ENCODE measurements at places on chromosomes 5 and 9. TPM values are rescaled to one million over a fixed set of nuclear protein-coding genes. Genes with fewer than 3 reads are reported as not detected.
A peak's percentile ranks its signal among the peaks of the same experiment; 100 is the strongest.

The C5orf52 gene
- not detected for total RNA-seq

DNA sequence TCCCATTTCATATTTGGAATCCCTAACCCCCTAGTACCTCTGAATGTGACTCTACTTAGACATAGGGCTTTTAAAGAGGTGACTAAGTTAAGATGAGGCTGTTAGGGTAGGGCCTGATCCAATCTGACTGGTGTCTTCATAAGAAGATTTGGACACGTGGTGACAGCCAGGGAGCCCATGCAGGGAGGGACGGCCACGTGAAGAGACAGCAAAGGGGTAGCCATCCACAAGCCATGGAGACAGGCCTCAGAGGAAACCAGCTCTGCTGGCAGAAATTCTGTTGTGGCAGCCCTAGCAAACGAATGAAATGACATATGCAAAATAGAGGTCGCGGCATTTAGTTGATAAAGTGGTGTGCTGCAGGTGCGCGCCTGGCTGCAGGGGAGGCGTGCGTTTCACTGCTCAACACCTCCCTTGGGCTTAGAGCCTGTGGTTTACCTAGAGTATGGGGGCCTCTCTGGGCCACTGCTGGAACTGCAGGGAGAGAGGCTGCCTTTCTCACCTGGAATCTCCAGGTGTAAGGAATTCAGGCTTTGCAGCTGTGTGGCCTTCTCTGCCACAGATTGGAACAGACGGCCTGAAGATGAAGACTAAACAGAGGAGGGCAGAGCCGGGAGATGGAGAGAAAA is 7.1 kb upstream of the AFAP1L1 start:
- DNase-seq, result peak; percentile 92

The FAXDC2 gene
- not detected for total RNA-seq

DNA sequence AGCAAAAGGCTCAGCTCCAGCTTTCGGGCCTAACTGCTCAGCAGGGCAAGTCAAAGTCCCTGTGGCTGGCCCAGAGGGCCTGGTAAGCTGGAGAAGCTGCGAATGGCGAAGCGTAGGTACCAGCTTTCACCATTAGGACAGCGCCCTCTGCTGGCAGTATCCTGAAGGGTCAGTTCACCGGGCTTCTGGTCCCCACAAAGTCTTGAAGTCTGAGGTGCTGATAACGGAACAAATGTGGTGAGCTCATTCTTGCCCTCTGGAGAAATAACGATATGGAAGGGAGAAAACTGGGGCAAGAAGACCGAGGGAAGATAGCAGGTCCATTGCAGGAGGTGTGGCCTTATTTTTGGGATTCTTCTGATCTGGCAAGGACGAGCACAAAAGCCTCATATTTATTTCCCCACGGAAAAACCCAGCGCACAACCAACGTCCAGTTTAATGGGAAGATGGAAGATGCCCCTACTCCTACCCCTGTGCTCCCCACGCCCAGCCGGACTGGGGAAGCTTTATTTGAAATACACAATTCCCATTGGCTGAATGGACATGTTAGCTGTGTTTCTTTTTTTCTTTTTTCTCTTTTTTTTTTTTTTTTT is 7.2 kb downstream of the SOWAHA start:
- peak; percentile 82 for DNase-seq

DNA sequence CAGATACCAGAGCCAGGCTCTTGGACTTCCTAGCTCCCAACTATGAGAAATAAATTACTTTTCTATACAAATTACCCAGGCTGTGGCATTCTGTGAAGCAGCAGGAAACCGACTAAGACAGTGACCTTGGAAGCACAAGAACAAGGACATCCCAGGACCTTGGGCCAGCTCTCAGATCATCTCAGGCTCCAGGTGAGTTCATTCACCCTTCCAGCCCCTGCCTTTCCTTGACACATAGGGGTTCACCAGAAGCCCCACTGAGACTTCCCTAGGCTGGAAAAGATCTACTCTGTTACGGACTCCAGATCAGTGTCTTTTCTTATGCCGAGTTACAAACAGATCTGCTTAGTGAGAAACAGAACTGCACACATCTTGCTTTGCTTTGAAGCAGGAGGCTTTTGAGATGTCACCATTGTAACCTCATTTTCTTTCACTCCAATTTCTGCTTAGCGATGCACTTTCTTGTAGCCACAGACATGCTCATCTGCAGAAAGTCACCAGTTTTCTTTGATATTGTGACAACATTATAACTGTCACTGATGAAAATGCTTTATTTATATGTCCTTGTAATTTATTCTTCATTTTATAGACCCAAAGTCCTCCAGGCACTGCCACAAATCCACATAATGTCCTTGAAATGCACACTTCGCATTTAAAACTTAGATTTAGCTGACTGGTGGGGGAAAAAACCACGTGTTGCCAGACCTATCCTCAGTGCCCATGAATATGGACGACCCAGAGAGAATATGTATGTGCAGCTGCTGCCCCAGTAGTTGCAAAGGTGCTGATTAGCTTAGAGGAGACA is 8.1 kb downstream of the CD180 start:
- no peak for DNase-seq

DNA sequence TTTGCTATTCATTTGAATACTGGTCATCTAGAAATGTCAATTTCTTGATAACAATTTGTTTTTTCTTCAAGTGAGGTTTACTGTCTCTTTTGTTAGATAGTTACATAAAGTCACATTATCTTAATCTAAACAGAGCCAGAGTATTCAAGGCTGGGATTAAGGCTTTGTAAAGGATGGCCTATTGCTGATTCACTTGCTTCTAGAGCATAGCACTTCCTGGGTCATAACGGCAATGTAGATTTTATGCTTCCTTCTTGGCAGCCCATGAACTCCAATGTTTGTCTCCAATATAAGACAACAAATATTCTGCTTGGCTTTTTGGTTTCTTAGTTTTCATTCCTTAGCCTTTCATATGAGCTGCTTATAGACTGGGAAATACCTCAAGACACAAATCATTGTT is 2007.9 kb upstream of the CDH6 start:
- DNase-seq, result no peak

DNA sequence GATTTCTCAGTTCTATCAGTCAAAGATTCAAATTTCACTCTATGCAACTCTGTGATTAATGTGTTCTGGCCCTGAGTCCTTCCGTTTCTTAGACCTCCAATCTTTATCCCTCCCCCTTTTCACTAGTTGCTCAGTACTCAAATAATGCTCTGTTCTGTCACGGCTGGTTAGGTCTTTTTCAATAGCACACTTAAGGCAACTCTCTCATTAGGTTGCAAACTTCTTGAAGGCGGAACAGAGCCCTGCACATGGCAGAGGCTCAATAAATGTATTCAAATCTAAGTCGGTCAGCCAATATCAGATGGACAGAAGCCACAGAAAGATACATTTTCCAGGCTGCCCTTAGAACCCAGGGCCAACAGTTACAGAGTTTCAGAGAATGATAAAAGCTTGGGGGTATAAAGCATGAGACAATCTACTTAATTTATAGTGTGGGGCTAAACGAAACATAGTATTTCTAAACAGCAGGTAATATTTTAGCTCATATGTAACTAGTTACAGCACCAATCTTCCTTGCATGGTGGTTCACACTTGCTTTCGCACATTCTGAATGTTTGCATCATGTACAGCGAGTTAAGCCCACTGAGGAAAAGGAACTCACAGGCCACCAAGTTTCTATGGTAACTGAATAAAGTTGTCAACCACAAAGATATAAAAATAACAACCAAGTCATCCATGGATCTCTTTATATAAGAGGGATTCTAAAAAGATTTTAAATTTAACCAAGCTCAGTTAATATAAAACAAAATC is 67.1 kb upstream of the GOLPH3 start:
- no peak for DNase-seq

- no peak for DNase-seq
These were observed 410.8 kb downstream of the CETN3 start for GRCh38 chr5:89998519-89999305.

- DNase-seq, result no peak
These were observed 407.7 kb downstream of the SH3GL2 start for GRCh38 chr9:17986595-17986994.

The JAKMIP2 gene
- not detected for total RNA-seq

GRCh38 chr5:158055111-158055501 is 196.2 kb upstream of the CLINT1 start:
- no peak for DNase-seq

DNA sequence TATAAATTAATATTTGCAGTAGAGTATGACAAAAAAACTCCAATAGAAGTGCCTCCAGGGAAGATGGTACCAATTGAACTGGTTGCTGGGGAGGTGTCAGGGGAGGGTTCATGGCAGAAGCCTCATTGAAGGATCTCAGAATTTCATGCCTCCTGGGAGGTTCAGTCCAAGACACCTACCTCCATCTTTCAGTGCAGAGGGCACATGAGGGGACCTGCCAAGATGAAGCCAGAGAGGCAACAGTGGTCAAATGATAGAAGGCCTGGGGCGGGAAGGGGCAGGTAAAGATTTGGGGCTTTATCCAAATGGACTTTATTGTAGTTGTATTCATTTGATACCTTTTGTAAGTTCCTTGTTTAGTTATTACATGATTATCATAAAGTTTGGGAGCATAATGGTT is 25.9 kb upstream of the KCNIP1 start:
- no peak for DNase-seq
